Activated T-cell treated with anti-CD3 and anti-CD28 coated beads, Interleukin-2, amount 50 U/mL, for 1 hour (primary cell): ENCODE measurements at places on chromosomes 1 and 21.

DNA sequence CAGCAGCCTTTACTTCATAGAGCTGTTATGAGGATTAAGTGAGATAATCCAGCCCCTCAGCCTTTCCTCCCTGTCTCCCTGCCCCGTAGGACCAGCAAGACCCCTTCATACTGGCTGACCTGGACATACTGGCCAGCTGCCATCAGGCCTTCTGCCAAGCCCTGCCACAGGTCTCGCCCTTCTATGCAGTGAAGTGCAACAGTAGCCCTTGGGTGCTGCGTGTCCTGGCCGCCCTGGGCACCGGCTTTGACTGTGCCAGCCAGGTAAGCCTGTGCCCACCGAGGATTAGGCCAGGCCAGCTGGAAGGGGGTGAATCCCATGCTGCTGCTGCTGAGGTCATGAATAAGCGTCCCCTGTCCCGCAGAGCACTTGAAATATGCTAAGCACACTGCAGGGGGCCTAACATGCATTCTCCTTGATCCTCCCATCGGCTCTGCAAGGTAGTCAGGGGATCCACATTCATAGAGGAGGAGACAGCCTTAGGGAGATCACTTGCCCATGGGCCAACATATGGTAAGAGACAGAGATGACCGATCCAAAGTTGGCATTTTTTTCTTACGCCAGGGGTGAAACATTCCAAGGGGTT, 73.3 kb upstream of the TINAGL1 start:
- no peak for DNase-seq

- DNase-seq = no peak
Observed at GRCh38 chr1:206609229-206609991, 2.9 kb downstream of the EIF2D start.

DNA sequence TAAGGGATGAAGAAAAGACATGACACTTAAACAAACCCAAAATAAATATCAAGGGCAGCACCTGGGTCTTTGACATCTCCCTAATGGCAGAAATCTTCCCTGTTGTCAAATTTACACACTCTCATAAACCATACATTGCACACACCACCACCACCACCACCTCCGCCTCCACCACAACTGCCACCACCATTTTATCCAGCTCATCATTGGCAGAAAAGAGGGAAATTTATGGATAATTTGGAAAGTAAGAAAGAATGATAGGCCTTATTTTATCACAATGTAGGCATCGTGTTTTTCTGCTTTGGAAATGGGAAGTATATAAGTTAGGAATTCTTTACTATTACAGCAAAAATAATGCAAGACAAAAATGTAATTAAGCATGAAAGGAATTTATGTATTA, 27.3 kb upstream of the RGS13 start:
- no peak for DNase-seq

DNA sequence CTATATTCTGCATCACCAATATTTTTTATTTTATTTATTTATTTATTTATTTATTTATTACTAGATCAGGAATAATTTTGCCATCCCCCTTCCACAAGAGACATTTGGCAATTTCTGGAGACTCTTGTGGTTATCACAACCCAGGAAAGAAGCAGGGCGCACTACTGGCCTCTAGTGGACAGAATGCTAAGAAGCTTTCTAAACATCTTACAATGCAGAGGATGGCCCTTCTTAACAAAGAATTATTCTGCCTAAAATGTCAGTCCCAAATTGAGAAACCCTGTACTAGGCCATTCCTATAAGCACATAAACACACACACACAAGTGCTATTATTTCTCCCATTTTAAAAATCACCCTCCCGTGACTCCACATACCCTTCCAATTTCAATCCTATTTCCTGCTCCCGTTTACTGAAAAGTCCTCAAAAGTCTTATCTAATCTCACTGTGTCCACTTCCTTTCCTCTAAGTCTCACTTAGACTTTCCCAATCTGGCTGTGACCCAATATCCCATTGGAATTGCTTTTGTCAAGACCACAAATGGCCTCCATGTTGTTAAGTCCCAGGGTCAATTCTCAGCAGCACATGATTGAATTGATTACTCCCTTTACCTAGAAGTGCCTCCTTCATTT, 43.7 kb upstream of the RNF11 start:
- peak; percentile 36 for DNase-seq

GRCh38 chr21:45997495-45998275, 16.1 kb downstream of the COL6A1 start:
- peak; percentile 13 for DNase-seq
